ENCODE measurements at places on chromosomes 6 and 20. TPM values are rescaled to one million over a fixed set of nuclear protein-coding genes. Genes with fewer than 3 reads are reported as not detected.

DNA sequence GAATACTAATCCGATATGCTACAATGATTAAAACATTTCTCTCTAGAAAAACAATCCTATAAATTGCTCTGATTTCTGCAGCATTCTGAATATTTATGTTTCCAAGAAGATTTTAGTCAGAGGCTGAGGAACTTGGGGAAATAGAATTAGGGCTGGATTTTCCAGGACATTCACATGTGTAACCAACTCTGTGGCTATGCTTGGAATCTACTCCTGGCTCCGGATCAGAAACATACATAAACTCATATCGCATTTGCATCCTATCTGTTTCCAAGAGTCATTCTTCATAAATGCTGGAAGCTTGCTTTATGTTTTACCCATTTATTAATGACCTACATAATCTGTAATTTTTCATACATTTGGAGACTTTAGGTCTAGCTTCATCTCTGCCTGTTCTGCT, 459.9 kb upstream of the MARCKS start:
- no peak overlapping the region for H3K27ac ChIP-seq
- DNase-seq: no peak
- no peaks in the 10 kb centered on the region for H3K4me1 ChIP-seq
- no peak overlapping the region for H3K4me3 ChIP-seq

GRCh38 chr6:106069478-106069877, 16.7 kb upstream of the PRDM1 start:
- no peak for DNase-seq
- H3K27ac ChIP-seq: no peak overlapping the region
- peaks cover 2% of the 10 kb centered on the region for H3K27me3 ChIP-seq

GRCh38 chr6:78629154-78629721, 238.1 kb upstream of the IRAK1BP1 start:
- no peak overlapping the region for H3K4me3 ChIP-seq
- peaks cover 11% of the 10 kb centered on the region for H3K27me3 ChIP-seq
- no peaks in the 10 kb centered on the region for H3K36me3 ChIP-seq
- H3K27ac ChIP-seq: no peak overlapping the region
- no peak for DNase-seq
- no peaks in the 10 kb centered on the region for H3K4me1 ChIP-seq

GRCh38 chr20:23167431-23167830, 81.3 kb upstream of the CD93 start:
- no peak for DNase-seq
- no peaks in the 10 kb centered on the region for H3K27me3 ChIP-seq
- no peak overlapping the region for H3K4me3 ChIP-seq

DNA sequence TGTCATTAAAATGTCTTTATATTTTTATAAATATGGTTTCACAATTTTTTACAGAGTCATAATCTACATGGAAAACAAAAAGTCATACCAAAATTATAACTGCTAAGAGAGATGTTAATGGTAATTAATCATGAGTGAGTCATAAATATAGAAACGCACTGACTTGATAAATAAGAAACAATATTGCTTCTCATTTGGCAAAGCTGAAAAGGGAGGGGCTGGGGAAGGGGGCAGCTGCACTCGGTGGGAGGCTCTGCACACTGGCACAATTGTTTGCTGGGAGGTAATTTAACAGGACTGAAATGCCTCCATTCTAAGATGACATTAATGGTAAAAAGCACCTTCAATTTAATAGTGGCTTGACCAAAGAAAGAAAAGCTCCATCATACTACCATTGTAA, 133.3 kb upstream of the AGPAT4 start:
- H3K4me1 ChIP-seq: no peaks in the 10 kb centered on the region
- H3K27ac ChIP-seq: no peak overlapping the region
- no peaks in the 10 kb centered on the region for H3K27me3 ChIP-seq
- no peaks in the 10 kb centered on the region for H3K36me3 ChIP-seq
- DNase-seq: no peak
- H3K4me3 ChIP-seq: no peak overlapping the region

The RPS6KA2 gene
- total RNA-seq: 9.3 TPM

The COL12A1 gene
- 0.02 TPM for total RNA-seq

The GFRA4 gene
- not detected for total RNA-seq

The ANKRD66 gene
- total RNA-seq: not detected

All from activated CD4-positive, alpha-beta T cell treated with anti-CD3 and anti-CD28 coated beads for 36 hours (primary cell).